ENCODE measurements at places on chromosomes 4 and X.

GRCh38 chrX:45208121-45208856 is 7.6 kb upstream of the DIPK2B start:
- no peak for DNase-seq

DNA sequence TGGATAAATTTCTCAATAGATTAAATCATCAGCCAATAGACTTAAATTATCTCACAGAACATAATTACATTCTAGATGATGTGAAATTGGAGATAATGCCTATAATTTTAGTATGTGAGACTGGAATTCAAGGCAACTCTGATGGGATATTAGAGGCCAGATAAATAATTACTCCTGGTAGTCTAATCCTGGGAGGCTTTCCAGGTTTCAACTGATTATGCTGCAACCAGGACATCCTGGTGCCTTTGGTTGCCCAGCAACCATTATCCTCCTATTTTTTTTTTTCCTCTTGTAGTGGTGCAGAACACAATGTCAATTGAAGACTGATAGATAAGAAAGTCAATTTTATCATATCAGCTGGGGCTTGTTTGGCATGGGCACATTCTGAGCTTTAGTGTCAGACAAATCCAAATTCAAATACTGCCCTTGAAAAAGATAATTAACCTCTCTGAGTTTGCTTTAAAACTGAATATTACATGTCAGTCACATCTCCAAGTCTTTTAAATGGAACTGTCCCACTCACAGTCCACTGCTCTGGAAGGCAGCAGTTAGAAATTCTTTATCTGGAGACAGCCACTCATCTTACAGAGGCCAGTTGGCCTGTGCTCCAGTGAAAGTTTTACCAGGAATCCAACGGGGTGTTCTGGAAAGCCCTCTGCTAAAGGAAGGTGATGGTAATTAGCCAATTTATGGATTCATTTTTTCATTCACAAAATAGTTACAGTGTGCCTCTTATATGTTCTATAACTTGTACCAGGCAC is 95.3 kb upstream of the GUCY1A1 start:
- DNase-seq = no peak

GRCh38 chr4:162347842-162348213 is 184.0 kb upstream of the FSTL5 start:
- no peak for DNase-seq

- DNase-seq = no peak
These were observed at the start of gene FAM13A for GRCh38 chr4:89056953-89057398. TSS of gene FAM13A (minus strand) at chr4:89057185. CDS start at chr4:89056964, 221 bp downstream.

GRCh38 chr4:53315300-53315699 is 50.6 kb downstream of the SCFD2 start:
- no peak for DNase-seq

- DNase-seq = no peak
These were observed 51.6 kb downstream of the TMEM150C start for GRCh38 chr4:82510216-82510615.

DNA sequence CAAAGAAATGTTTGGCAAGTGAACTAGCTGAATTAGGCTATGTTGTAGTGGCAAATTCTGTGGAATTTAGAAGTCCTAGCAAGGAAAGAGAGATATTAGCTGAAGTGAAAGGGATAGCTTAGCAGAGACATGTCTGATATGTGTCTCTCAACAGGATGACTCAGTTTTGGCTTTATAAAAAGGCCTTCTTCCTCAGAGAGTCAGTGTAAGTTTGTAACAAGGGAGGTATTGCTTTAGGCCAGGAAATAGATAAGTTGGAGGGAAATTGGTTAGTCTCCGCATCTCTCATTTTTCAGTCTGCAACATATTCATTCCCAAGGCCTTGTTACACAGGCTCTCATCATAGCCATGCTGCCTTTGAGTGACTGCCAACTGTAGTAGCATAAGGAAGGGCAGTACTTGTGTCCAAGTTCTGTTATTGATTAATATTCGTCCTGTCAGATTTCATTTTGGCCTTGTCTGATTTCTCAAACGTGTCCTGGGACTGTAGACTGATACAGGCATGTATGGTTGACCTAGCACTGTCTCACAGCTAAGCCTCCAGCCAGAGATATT is 4.0 kb downstream of the TMEM164 start:
- DNase-seq = no peak

DNA sequence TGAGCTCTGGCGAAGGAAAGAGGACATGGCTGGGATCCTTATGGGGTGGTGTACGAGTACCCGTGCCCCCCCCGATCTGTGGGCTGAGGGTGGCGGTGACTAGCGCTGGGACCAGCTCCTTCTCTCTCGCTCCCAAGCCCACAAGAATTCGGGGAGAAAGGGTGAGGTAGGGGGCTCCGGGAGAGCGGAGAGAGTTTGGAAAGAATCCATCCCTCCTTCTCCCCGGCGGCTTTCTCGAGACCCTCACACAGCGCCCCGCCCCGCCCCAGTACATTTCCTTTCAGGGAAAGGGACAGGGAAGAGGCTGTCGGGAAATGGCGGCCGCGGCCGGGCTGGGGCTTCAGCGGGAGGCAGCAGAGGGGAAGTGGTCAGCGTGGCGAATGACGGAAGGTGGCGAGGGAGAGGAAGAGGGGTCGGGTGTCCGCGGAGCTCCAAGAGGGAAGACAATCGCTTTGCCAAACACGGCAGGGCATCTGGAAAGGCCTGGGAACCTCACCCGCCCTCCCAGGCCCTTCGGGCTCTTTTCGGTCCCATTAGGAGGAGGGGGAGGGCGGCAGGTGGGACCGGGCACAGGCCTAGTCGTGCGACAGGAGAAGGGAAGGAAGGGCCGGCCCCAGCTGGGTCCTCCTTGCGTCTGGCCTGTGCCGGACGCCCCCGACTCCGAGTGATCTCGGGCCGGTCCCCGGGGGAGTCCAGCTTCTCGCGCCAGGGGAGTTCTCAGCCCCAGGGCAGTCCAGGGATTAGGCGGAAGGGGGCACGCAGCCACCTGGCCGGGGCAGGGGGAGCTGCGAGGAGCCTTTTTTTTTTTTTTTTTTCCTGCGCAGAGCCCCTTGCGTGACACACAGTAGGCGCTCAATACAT is 10.2 kb downstream of the HNRNPH2 start:
- DNase-seq = peak; percentile 16

GRCh38 chrX:153490217-153490930 is 4.4 kb upstream of the BGN start:
- DNase-seq = no peak

DNA sequence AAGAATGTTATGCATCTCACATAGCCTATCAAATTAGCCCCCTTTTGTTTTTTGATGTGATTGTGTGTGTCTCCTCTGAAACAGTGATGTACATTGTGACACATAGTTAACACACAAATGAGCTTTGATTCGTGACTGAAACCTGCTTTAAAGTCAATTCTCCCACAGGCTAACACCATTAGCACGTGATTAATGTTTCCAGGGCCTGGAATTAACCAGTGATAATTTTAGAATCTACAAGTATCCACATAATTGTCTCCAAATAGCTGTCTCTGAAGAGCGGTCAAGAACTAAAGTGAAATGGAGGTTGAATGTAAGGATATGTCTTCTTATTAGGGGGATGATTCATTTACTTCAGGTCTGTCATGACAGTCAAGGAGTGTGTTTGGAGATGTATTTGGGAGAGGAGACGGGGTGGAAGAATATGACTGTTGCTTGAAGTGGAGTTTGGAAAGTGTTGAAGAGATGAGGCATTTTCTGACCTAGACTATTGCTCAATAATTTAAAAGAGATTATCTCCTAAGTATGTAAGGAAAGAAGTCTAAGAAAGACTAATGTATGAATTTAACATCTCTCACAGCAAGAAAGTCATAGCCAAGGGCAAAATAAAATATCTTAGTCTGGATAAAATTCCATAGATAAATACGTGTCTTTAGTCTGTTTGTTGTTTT is 13.7 kb upstream of the RASGEF1B start:
- DNase-seq = no peak

GRCh38 chr4:104451573-104451972 is 43.1 kb downstream of the CXXC4 start:
- no peak for DNase-seq

- DNase-seq = no peak
These were observed 81.7 kb downstream of the MAD2L1 start for GRCh38 chr4:119984996-119985395.

GRCh38 chrX:145816601-145817315 is 871 bp upstream of the SLITRK2 start:
- no peak for DNase-seq

DNA sequence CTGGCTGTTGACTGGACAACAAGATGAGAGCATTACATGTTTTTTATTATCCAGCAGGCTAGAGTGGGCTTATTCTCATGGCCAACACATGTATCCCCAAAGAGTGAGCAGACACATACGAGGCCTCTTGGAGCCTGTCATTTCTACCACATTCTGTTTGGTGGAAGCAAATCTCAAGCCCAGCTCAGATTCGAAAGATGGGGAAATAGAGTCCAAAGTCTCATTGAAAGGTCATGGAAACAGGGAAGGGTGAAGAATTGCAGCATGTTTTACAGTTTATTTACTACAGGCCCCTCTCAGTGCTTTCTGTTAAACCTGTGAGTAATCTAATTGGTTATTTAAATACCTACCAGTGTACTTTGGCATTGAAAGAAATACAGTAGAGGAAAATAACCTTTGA is 108.6 kb downstream of the FRAS1 start:
- DNase-seq = no peak

- DNase-seq = no peak
These were observed 111.1 kb downstream of the HMX1 start for GRCh38 chr4:8760561-8760960.

DNA sequence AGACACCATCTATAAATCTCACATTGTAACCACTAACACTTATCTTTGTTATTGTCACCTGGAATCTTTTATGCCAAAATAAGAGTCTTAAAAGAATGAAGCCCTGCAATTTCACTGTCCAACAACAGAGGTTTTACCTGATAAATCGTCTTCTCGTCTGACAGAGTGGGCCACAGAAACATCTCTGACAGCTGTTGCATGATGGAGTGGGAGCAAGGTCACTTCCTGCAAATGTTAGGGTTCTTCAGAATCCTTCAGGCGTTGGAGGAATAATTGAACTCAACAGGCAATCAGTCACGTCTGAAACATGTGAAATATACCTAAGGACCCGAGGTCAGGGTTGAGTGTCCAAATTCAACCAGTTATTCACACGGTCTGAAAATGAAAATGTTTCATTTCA is 353.6 kb downstream of the TRIML1 start:
- no peak for DNase-seq

DNA sequence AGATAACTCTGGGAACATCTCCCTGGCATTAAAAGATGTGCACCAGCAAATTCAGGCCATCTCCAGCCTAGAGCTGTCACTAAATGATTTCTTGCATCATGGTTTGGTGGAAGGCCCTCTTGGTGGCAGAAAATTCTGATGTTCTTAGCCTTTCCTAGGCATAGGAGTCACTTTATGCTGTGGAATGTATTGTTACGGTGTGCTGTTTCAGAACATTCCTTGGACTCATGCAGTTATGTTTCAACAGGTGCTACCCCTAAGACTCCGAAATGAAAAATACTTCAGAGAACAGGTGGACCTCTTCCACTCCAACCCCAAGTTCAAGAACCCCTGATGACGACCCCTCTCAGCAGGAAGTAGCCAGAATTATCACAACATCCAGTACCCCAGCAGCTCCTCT is 20.3 kb upstream of the PAPSS1 start:
- DNase-seq = no peak

DNA sequence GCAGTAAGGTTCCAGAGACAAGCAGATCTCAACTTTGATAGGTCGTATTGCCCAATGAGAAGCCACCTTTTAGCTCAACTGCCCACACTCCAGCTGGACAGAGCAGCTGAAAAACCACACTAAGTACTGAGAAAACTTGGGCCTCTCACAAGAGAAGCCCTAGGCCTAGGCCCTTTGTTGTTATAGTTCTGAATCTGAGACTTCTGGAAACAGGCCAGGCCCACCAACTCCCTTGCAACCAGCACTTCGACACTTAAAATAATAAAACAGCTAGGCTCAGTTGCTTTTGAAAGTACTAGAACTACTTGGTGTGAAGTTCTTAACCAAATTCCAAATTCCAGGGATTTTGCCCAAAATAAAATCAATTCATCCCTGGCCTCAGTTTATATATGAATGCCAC is 13.5 kb upstream of the RTL5 start:
- DNase-seq = no peak

DNA sequence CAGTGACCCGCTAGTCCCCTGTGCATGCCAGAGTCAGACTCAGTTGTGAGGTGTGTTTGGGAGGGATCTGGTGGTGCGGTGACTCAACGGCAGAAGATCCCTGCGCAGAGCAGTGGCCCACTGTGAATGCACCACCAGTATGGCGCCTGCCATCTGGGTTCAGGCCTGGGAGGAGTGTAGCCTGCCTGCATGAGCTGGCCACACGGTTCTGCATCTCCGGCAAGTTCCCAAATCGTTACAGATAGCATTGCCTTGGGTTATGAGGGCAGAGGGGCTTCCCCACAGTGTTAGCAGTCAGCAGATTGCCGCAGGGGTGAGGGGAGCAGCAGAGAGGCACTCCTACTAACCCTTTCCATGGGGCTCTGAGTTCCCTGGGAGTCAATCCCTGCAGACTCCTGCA is 629.6 kb downstream of the TLL1 start:
- DNase-seq = no peak

- no peak for DNase-seq
These were observed 39.0 kb downstream of the STX18 start for GRCh38 chr4:4502694-4503311.

- no peak for DNase-seq
These were observed 287.0 kb upstream of the TET2 start for GRCh38 chr4:104859601-104860237.

- DNase-seq = no peak
These were observed 26.4 kb upstream of the SCML1 start for GRCh38 chrX:17710871-17711301.

GRCh38 chr4:134533068-134533467 is 331.5 kb upstream of the PABPC4L start:
- no peak for DNase-seq

DNA sequence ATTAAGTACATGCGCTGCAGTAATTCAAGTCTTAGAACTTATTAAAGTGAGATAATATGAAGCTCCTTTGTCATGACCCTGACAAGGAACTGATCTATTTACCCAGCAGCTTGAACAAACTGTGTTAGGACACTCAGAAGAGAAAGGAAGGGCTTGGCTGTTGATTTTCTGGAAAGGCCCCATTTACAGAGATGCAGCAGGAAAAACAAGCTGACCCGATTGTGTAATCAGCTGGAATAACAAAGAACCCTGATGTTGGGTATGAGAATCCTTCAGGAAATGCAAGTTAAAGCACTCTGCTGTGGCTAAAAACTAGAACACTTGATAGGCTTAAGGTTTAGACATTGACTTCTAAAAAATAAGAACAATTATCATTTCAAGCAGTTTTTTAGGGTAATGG is 64.8 kb downstream of the TBC1D9 start:
- DNase-seq = no peak

- no peak for DNase-seq
These were observed 19.1 kb upstream of the ZXDA start for GRCh38 chrX:57929373-57929772.

GRCh38 chr4:47145630-47146029 is 114.3 kb downstream of the GABRB1 start:
- no peak for DNase-seq

DNA sequence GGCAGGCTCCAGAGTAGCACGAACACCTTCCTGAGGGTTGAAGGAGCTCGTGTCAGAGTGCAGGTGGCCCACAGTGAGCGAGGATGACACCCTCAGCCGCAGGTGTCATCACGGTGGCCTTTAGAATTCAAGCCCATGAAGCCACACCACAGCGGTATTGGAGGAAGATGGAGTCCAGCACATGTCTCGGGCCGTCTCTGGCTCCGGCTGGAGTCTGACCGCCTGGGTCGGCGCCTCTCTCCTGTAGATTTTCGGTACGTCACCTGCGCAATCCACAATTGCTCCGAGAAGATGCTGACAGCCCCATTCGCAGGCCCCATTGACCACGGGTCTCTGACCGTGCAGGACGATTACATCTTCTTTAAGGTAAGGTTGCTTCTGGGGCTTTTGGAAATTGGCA is 229.4 kb upstream of the PSAPL1 start:
- DNase-seq = no peak

Measured in stimulated activated CD4-positive, alpha-beta T cell treated with anti-CD3 and anti-CD28 coated beads, Interleukin-12 subunit alpha, Interleukin-12 subunit beta, amount 100 ng/mL, for 24 hours (primary cell).